Right forelimb (tissue), 1 donor: ENCODE measurements at places on chromosomes 2 and 18.

DNA sequence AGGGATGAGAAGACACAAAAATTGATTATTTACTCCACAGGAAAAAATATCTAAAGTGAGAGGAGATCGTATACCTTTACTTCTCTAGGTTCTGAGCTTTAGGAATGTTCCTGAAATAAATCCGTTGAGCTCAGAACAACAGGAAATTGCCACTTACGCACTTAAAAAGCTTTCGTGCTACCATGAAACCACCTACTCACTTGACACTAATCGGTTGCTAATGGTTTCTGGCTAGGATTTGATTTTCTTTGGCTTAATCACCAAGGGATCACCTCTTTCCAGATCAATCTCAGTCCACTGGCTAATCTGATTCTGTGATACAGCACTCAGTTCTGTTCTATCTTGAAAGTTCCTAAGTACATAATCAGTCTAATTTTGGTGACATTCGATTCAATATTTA, 419.6 kb downstream of the DLGAP1 start:
- no peak for DNase-seq

- DNase-seq = no peak
Observed at GRCh38 chr2:6605836-6606505, 259.7 kb downstream of the CMPK2 start.

DNA sequence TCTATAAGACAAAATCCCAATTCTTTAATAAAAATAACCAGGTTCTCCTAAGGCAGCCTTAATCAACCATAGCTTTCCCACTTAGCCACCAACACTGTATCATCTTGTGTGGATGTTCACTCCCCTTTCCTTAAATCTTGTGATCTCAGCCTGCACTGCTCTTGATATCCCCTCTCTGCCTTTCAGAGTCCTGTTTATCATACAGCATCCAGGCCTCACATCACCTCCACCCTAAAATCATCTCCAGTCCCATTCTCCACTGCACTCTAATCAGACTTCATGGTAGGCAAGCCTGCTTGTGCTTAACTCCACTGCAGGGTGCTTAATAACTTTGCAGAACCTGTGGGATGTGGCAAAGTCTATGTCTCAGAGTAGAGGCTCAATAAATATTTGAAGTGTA, 18.8 kb downstream of the ARHGAP15 start:
- DNase-seq = no peak

DNA sequence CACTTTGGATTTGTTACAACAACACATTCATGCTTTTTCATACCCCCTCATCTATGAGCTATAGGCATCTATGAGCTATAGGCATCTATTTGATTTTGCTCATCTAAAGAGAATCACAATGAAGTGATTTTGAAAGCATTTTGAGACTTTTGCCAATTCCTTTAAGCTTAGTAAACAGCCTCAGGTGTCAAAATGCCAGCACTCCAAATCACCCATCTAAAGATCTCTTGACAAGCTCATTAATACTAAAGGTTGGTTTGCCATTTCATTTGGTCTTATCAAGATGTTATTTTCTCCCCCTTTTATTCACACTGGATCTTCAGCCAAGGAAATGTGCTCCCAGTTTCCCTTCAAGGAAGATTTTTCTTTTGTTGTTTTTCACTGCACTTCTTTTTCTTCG, 110.7 kb upstream of the TLK1 start:
- DNase-seq = no peak

DNA sequence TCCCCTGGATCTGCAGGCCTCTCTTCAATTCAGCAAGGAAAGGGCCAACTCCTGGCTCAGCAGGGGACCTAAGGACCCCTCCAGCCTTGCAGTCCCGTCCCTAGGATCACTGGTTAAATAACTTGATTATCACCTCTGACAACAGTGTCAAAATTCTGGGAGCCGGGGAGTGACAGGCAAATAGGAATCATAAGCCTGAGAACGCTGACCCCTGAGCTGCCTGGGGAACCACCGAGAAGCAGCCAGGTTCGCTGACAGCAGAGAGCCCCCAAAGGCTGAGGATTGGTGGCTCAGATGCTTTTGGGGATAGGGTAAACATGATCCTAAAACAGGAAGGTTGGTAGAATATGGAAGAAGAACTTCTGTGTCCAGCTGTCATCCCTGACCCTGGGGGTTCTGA, 17.5 kb upstream of the TNS1 start:
- DNase-seq = peak; percentile 34

DNA sequence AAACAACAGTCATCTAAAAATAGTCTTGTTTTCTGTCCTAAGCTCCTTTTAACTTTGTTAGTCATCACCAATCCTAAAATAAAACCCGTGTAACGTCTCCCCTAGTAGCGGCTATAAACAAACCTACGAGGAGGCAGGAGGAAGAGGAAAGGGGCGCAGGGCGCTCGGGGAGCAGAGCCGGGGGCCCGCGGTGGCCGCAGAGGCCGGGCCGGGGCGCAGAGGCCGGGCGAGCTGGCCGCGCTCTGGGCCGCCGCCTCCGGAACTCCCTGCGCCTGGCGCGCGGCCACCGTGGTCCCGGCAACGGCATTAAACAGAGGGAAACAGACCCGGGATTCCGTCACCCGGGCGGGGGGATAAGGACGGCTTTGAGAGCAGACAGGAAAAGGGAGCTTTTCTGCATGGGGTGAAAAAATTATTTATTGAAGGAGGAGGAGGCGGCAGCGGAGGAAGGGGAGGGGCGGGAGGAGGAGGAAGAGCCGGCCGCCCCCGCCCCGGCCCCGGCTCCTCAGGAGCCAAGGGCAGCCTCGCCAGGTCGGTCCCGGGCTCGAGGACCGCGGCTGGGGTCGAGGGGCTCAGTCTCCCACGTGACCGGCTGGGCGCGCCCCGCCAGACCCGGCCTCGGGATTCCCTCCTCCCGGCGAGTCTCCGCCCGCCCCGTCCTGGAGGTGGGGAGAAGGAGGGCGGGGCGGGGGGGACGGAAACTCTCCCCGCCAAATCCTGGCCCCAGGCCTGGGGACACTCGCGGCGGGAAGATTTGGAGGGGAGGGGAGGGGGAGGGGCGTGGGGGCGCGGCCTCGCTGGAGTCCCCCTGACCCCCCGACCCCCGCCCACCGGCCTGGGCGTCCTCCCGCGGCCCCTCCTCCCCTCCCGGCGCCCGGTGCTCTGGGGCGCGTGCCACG, 1.8 kb upstream of the NFATC1 start:
- peak; percentile 96 for DNase-seq

DNA sequence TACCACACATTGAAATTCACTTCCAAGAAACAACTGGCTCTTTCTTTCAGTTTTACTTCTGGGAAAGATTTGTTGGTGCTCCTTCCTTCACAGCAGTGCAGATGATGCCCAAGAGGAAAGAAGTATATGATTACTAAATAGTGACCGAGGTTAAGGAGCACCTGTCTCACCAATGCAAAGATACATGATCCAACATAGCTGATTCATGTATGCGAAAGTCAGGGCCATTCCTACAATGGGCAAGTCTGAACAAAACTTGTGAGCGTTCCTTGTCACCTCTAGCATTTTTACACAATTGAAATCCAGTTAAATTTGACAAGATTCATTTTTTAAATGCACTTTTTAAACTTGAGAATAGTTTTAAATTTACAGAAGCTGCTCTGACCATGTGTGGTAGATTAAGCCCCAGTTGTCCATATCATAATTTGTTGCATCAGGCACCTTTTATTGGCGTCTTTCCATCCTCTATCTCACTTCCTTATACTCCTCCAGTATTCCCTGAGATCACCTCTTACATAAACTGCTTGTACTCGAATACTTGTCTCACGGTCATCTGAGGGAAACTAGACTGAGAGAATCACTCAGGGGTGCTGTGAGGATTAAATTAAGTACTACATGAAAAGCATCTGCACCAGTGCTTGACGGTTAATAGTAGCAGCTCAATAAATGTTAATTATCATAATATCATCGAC, 438.8 kb upstream of the CDH20 start:
- DNase-seq = no peak

DNA sequence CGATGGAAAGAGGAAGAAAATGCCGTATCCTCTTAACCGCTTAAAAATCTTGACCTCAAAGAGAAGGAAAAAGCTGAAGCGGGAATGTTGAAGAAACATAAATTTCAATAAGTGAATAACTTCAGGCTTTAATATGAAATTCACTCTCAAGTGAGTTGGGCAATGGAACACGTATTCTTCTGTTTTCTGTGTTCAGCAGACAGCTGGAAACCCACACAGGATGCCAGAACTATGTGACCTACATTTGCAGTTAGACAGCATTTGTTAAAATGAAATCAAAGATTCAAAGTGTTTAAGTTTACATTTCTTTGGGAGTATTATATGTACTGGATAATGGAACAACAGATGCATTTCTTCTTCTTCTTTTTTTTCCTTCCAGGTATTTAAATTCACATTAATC, 80.5 kb upstream of the SPATS2L start:
- DNase-seq = no peak

- no peak for DNase-seq
Observed at GRCh38 chr2:833180-833579, 117.5 kb upstream of the SNTG2 start.

GRCh38 chr2:65282477-65283053, 54.9 kb downstream of the ACTR2 start:
- no peak for DNase-seq

- DNase-seq = no peak
Observed at GRCh38 chr2:86487062-86487461, 45.9 kb downstream of the KDM3A start.

DNA sequence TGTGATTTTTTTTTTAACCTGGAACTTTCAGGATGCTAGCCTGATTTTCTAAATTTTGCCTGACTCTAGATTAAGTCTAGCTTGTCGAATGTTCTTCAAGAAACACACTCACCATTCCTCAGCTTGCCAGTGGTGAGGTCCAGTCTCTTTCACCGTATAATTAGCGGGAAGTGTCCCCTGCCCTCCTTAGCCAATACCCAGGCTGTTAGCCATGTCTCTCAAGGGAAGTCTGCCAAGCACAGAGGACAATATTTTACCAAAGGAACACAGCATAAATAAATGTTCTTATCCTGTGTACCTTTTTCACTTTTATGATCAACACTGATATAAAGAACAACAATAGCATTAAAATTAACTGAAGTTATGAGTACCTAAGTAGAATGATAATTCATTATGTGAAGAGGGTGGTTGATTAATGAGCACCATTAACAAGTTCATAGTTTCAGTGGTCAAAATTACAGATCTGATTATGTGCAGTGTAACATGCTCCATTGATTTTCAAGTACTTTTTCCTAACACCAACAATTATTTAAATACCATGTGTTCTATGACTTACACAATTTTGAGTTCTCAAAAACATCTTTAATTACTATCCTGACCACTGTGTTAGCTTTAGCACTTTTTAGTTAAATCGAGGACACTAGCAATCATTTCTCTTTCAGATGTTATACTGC, 445.8 kb upstream of the RAB12 start:
- no peak for DNase-seq

- DNase-seq = no peak
Observed at GRCh38 chr2:11370377-11371091, 26.1 kb upstream of the ROCK2 start.

DNA sequence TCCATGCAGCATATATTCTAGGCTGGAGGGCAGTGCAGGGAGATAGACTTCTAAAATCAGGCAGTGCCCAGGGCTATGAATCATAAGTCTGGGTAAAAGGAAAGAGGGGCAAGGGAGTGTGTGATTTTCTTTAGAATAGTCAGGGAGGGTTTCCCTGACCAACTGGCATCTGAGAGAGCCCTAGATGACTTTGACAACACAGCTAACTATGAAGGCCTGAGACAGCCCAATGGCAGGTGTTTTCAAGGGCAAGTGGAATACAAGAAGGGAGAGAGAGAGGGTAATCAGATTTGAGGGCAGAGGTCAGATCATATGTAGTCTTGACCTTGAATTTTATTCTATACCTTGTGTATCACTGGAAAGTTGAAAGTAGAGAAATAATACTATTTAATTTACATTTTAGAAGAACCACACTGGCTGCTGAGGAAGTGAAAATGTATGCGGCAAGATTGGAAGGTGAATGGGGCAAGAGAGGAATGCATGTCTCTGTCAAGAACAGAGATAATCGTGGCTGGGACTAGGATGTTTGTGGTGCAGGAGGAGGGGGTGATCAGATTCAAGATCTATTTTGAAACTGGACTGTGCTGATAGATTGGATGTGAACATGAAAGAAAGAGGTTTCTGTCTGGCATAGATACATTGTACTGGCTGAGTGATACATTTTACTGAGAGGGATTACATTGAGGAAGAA, 1.9 kb upstream of the ITGB6 start:
- no peak for DNase-seq

DNA sequence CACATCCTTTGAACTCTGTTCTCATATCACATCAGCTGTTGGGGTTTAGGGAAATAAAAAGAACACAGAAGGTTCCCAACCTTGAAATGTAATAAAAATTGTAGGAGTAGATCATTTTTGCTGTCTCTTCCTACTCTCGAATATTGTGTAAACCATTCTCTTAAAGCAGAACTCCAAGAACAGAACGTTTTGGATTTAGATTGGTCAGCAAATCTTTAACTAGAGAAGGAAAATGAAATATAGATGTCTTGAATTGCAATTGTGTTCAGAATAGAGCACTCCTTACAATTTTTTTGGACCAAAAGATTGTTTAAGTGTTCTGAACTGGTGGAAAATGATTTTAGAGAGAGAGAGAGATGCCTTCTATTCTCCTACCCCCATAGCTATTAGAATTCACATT, 23.9 kb upstream of the THSD7B start:
- no peak for DNase-seq

DNA sequence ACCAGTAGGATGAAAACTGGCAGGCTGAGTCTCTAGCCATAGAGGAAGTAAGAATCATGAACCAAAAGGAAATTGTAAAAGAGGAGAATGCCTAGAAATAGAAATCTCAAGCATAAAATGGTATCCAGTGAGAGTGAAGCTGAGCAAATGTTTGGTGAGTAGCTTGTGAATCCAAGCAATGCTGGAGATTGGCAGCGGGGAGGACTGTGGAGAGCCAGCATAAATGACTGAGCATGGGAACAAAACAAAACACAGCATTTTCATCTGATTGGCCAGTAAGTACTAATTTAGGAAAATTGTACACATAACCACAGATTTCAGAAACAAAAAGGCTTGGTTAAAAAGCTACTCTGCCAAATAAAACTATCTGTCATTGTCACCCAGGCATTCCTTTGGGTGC, 390.0 kb downstream of the STK39 start:
- DNase-seq = no peak

- DNase-seq = no peak
Observed at GRCh38 chr2:155651851-155652250, 680.7 kb downstream of the NR4A2 start.

GRCh38 chr2:11983401-11983800, 237.0 kb downstream of the LPIN1 start:
- DNase-seq = no peak

- DNase-seq = no peak
Observed at GRCh38 chr18:27860011-27860410, 316.9 kb downstream of the CDH2 start.
